SJSA1 (cell line): ENCODE measurements at places on chromosomes 11 and 22.

GRCh38 chr11:8685306-8685705 lies 2.7 kb downstream of the RPL27A start:
- DNase-seq: no peak

GRCh38 chr11:20259506-20259905 lies 99.2 kb upstream of the DBX1 start:
- DNase-seq: no peak

GRCh38 chr11:1479678-1480118 lies 6.9 kb downstream of the MOB2 start:
- DNase-seq: no peak

GRCh38 chr22:32375678-32376450 lies 18.2 kb downstream of the RFPL3 start:
- no peak for DNase-seq

GRCh38 chr22:33569018-33569417 lies 351.3 kb downstream of the LARGE1 start:
- no peak for DNase-seq

DNA sequence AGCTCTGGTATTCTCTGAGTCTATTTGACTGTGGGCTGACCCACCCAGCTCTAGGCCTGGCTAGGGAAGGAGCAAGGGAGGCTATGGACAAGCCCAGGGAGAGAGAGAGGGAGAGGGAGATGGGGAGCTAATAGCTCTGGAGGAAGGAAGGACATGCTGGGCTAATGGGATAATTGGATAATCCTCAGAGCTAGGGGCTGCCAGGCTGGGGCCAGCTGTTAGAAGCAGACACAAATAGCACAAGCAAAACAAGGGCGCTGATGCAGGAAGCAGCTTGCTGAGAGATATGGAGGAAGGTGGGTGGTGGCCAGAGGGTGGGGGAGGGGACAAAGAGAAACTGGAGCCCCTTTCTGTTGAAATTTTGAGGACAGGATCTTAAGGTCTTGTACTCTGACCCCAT lies 23.2 kb downstream of the ADORA2A start:
- no peak for DNase-seq

GRCh38 chr22:24208012-24208749 lies 26.9 kb downstream of the SUSD2 start:
- DNase-seq: peak; percentile 76

DNA sequence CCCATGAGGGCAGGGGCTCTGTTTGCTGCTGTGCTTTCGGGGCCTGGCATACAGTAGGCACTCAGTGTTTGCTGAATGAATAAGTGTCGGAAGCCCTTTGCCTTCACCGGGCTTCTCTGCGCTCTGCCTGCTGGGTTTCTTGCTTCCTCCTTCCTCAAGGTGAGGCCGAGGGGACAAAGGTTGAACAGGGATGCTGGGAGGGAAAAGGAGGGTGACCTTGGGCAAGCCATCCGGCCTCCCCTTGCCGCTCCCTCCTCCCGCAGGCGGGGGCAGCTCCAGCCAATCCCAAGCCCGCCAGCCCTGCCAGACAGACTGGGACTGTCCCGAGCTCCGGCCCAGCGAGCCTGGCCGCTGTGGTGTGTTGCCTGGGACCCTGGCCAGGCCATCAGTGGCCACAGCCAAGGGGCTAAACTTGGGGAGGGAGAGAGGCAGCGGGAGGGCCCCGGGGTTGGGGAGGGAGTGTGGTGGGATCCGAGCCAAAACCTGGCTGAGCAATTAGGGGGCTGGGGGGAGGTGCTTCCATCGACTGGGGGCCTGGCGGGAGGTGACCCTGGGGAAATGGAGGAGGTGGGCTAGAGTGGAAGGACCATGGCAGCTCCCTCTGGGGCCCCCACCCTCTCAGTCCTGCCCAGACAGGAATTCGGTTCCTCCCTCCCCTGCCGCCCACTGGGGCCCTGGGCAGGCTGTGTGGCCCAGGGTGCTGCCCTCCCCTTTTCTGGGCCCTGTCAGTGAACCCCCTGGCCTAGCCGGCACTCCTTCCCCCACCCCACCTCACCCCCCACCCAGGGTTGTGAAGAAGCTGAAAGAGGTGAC lies 3.4 kb upstream of the RCOR2 start:
- DNase-seq: no peak

DNA sequence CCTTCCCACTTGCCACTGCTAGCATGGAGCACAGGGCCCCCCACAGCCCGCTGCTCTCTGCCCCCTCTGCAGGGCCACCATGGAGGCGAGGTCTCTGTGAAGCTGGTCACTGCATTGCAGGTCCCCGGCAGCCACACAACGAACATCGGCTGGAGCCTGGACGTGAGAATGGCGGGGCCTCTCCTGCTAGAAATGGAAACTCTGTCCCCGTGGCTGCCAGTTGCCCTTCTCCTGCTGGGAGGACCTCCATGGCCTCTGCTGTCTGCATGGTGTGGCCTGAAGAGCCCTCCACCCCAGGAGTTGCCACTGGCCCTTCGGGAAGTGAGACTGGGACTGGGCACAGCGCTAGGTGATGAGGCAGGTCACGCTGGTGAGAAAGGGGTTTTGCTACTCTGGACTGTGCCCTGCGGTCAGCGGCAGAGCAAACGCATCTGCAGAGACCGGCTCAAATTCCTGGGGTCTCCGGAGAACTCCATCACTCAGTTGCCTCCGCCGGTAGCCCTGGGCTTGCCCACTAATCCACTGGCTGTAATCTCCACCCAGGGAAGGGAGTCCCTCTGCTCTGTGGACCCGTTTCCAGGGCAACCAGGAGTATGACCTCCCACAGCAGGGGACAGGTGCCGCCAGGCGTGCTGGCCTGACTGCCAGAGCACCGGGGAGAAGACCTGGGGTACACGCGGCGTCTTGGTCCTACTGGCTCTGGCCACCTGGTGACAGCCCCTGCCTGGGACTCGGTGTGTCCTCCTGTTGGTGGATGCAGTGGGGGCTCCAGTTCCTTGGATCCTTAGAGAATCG lies 806.3 kb downstream of the BRD1 start:
- DNase-seq: no peak

- no peak for DNase-seq
Observed at GRCh38 chr11:81987829-81988472, 745.7 kb downstream of the FAM181B start.

DNA sequence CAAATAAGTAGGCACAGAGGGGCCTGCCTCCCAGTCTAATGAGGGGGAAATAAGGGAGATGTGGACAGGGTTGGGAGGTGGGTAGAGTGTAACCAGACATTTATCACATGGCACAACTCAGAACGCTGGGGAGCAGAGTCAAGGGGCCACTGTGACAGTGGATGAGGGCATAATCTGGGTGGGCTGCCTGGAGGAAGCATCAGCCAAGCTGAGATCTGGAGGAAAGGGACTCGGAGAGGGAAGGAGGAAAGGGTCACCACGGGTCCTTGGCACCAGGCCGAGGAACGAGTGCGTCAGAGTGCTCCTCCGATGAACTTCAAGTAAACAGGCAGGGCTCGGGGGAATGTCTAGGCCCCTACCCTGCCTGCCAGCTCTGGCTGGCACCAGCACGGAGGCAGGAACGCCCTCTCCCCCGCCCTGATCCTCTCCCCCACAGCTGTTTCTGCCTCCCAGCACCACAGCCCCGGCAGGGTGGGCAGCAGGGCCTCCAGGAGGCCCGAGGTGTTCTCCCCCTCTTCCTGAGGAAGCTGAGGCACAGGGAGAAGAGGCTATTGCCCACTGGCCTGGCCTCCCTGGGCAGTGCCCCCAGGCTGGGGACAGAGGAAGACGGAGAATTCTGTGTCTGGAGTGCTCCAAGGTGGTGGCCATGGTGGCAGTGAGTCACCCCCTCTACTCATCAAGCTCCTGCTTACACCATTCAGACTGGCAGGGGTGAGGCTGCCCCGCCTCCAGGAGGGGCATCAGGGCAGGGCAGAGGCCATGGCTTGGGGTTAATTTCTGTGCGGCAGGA lies 4.2 kb downstream of the ALDH3B1 start:
- peak; percentile 97 for DNase-seq

DNA sequence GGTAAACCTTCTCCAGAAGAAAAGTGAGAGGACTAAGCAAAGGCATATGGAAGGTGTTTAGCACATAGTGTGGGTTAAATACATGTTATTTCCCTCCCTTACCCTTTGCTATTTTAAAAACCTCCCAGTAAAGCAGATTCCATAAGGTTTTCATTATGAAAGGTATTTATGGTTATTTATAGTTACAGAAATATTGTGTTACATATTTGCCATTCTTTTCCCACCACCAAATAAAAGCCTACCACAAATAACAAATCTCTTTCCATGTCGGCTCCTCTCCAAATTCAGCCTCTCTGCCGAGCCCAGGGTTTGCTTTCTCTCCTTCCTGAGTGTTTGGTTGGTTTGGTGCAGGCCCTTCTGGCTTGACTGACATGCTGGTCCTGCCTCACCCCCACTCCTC lies 64.4 kb downstream of the INSC start:
- DNase-seq: no peak

- DNase-seq: no peak
Observed at GRCh38 chr11:104000798-104001197, 35.6 kb upstream of the DDI1 start.

- DNase-seq: peak; percentile 62
Observed at GRCh38 chr11:75325713-75326438, 25.6 kb downstream of the ARRB1 start.

DNA sequence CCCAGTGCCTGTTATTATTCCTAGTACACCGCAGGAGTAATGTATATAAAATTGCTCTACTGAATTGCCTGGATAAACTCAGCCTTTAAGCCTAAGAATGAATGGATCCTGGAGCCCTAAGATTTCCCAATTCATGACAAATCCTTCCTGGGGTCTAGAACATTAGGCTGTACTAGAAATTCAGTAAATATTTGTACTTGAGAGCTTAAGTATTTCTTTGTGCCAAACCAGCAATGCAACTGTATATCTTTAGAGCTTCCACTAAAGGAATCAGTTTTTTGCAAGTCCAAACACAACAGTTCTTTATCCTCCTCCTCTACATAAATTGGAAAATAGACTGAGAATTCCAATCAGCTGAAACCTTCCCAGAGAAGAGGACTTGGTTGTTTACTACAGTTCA lies 65.6 kb downstream of the FAM168A start:
- DNase-seq: peak; percentile 48

DNA sequence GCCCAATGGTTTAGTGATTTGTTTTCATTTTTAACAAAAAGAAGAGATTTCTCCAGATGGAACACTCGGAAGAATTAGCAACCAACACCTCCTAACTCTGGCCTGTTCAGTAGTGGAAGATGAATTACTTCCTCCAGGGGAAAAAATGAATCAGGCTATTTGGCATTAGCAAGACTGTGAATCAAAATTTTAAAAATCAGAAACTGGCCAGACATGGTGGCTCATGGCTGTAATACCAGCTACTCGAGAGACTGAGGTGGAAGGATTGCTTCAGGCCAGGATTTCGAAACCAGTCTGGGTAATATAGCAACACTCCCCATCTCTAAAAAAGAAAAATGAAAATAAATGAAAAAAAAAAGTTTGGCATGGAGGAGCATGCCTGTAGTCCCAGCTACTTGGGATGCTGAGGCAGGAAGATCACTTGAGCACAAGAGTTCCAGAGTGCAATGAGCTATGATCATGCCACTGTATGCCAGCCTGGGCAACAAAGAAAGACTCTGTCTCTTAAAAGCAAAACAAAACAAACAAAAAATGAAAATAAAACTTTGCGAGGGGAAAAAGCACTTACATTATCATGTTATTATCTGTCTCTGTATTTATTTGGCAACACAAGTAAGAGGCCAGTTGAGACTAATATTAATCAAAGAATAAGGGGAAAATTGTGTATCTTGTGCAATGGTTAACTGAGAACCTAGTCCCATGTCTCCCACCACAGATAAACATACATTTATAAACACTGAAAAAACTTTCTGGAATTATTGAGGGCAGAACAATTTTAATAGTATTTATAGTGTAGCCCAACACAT lies 796.3 kb upstream of the ANO3 start:
- DNase-seq: no peak

DNA sequence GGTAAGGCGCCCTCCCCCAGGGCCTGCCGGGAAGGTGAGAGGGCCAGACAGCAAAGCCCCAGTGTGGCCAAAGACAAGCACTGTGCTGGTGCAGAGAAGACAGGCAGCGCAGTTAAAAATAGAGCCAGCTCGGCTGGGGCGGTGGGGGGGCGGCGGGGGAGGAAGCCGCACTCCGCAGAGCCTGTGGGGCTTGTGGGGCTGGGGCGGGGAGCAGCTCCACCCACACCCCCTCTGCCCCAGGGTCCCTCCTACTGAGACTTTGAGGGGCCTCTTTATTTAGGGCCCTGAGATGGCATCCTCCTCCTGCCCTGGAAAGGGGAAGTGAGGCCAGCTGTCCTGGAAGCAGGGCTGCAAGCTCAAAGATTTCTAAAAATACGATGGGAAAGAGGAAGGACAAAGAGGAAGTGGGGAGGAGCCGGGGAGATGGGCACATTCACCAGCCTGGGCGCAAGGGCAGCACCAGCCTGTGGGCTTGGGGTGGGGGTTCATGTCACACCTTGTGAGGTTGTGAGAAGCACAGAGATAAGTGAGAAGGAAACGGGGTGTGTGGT lies 2.6 kb downstream of the CYTH4 start:
- no peak for DNase-seq

GRCh38 chr22:30275625-30276024 lies 9.0 kb upstream of the OSM start:
- DNase-seq: no peak

DNA sequence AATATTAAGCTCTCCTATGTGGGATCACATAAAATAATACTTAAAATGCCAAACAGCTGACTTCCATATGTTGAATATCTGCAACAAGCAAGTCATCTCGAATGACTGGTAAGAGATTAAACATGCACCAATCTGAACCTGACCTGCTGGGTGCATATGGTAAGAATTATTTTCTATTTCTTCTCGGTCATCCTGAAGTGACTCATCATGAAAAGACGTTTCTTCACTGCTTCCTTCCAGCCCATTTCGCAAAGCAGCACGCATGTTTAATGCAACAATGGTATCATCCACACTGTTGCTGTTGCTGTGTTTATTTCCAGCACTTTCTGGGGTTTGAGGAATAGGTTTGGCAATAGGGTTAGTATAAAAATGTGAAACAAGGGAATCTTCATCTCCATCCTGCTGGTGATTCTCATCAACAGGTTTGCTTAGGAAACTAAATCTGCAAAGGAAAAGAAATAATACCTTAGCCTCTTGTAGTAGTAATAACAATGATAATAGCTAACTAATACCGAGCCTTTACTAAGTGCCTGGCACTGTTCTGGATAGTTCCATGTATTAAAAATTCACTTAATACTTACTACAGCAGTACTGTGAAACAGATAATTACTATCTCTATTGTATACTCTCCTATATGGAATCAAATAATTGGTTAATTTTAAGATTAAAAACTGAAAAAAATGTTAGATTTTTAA lies 52.0 kb upstream of the CHRNA10 start:
- peak; percentile 84 for DNase-seq

GRCh38 chr11:116446048-116446941 lies 326.5 kb downstream of the BUD13 start:
- DNase-seq: no peak

- no peak for DNase-seq
Observed at GRCh38 chr11:72582206-72583176, 91.7 kb downstream of the PDE2A start.

DNA sequence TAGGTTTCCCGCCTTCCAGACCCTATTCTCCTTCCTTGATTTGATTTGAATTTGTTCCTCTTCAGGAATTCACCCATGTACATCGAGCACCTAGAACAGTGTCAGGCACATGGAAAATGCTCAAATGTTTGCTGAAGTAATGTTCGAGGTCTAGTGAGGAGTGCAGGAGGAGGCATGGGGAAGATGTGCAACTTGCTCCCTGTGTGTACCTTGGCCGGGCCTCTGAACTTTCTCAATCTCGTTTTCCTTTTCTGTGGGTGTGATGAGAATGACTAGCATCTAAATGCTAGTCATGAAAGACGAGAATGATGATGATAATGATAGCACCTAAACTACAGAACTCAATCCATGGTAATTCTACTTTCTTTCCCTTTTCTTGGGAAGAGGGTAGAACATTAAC lies 279.1 kb upstream of the PLET1 start:
- no peak for DNase-seq

GRCh38 chr11:35893796-35894475 lies 49.9 kb upstream of the LDLRAD3 start:
- no peak for DNase-seq
